ENCODE measurements at places on chromosomes 4 and X.

GRCh38 chr4:76194325-76194724, 19.3 kb downstream of the SCARB2 start:
- DNase-seq, result no peak

- no peak for DNase-seq
Observed at GRCh38 chr4:22745234-22745633, 52.5 kb downstream of the GBA3 start.

- DNase-seq, result no peak
Observed at GRCh38 chr4:152901205-152901604, 34.9 kb upstream of the FHDC1 start.

- no peak for DNase-seq
Observed at GRCh38 chr4:111985426-111985825, 159.8 kb upstream of the FAM241A start.

- DNase-seq, result no peak
Observed at GRCh38 chrX:139475432-139475831, 55.1 kb upstream of the F9 start.
